Esophagus squamous epithelium (tissue), 5 donors: ENCODE measurements at places on chromosomes 3 and 15.

- no peak for DNase-seq
Measured at GRCh38 chr3:17982211-17982880, 239.9 kb upstream of the TBC1D5 start.

DNA sequence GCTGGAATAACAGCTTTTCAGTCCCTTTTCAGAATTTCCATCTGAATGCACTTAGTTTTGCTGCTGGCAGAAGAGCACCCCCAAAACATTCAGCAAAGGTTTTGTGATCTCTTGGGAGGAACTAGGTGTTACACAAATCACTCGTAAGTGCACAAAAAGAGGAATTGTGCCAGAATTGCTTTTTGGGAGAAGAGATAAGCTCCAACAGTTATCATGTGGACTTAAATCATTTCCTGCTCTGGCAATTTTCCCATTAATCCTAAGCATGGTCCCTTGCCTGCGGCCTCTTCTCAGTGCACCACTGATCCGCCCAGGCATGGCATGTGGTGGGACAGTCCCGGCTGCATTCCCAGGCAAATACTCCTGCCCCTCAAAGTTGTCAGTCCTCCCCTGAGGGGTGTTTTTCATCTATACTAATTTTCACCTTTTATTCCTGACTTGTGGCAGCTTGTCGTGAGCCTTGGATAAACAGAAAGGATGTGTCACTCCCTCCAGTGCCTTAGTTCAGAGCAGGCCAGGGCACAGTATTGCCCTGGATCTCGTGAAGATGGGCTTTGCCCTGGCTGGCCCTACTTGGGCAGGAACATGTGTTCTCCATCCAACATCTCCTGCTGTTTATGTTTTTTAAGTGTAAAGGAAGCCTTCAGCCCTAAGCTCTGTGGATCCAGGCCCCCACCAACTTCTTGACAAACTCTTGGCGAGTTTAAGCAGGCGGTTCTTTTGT, 44.6 kb upstream of the VILL start:
- no peak for DNase-seq

DNA sequence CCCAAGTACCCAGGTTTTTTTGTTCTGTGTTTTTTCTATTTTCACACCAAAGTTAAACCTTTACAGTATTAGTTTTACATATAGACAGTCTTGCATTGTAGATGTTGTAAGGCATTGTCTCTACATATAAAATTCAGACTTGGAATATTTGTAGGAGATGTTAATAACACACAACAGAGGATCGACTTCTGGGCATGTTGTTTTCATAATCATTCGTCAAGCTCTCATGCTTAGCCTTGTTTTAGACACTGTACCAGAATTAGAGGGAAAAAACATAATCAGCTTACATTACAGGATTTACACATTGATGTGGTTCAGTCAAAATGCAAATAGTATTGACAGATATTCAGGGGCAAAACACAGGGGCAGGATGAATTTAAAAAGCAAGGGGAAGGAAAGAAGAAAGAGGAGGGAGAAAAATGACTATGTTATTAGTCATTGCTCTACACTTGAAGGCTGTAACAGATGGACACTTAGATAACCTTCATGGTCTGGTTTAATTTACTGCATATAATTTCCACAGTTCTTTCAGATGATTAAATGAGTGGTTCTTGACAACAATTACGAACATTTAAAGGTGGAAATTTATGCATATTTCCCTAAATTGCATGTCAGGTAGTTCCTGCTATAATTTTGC, 7.5 kb downstream of the CMSS1 start:
- no peak for DNase-seq

GRCh38 chr15:98763179-98763578, 114.8 kb downstream of the IGF1R start:
- no peak for DNase-seq

DNA sequence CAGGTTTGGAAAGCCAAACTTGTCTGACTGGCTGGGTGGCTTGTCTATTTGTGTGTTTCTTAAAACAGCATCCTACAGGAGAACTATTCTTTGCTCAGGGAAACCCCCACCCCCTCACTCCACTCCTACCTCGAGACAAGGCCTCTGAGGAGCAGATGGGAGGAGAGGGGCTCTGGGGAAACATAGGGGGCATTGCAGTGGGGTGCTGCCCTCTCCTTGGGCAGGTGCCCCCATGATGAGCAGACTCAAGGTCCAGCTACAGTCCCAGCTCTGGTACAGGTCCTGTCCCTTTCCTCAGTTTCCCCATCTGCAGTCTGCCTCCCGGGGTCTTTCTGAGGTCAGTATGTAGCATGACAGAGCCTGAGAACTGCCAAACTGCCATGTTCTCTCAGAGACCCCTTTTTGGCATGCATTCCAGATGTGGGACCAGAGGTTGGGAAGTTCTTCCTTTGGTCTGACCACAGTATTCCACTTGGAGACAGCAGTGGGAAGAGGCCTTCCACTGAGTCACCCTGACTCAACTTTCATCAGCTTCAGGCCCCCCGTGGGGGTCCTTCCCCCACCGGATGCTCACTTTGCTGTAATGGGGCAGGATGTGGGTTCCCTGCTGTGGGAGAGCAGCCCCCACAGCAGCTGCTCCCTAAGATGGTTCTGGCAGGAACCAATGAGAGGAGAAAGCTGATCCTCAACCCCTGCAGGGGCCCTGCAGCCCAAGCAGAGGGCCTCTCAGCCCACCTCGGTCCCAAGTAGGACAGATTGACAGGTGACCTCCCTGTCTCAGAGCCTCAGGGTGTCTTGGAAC, 32.3 kb upstream of the CYP11A1 start:
- DNase-seq = no peak

- no peak for DNase-seq
Measured at GRCh38 chr15:40310001-40310959, 2.5 kb upstream of the PLCB2 start.
